Nucleus accumbens (tissue), 56 donors: ENCODE measurements at places on chromosomes 5 and 9.

DNA sequence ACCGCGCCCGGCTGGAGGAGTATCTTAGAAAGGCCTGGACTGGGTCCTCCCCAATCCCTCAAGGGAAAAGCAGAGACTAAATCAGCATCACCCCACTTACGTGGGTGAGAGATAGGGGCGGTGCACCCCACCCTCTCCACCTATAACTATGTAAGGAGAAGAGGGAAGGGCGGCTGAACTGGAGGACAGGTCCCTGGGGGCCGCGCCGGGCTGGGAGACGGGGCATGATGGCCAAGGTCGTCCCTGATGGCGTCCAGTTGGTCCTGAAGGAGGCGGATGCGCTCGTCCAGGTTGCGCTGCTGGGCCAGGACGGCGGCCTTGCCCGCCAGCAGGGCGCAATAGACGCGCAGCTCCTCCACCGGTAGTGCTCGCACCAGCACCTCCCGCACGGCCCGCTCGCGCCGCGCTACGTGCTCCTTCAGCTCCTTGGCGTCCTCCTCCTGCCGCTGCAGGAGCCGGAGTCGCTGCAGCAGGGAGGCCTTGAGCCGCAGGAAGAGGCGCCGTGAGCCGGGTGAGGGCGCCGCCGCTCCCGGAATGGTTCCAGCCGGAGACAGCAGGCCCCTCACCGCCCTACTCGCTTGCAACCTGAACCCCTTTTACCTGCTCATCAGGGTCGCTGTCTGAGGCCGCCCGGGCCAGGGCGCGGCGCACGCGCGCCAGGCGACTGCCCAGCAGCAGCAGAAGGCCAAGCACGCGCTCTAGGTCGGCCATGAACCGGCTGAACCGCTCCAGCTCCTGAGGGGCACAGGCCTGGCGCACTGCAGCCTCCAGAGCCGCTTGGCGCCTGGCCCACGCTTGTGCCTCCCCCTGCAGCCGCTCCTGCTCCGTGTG, 7.6 kb downstream of the SHROOM1 start:
- DNase-seq, result no peak

DNA sequence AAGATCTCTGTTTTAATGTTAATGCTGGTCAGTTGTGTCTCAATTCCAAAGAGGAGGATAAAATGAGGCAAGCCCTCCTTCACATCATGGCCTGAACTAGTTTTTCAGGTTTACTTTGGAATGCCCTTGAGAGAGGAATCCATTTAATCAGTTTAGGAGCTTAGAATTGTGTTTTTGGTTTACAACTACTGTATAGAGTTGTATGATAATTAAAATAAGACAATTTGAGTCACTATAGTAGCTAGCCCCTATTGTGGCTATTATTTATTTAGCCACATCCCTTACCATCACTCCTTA, 107.8 kb upstream of the PRLR start:
- no peak for DNase-seq

DNA sequence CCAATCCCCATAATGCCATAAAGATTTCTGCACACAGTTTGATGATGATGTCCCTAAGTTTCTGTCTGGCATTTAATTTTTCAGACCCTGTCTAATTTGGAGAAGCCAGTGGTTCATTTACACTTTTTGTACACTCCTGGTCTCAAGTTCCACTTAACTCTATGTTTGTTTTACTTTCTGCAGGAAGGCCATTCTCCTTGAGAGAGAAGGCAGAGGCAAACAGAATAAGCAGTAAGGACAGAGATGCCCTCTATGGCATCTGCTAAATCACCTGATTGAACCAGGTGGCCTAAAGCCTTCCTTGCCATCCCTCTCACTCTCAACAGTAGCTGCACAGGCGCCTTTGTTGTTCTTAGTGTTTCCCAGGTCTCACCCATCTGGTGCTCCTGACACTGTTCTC, 86.1 kb upstream of the LRRTM2 start:
- no peak for DNase-seq

DNA sequence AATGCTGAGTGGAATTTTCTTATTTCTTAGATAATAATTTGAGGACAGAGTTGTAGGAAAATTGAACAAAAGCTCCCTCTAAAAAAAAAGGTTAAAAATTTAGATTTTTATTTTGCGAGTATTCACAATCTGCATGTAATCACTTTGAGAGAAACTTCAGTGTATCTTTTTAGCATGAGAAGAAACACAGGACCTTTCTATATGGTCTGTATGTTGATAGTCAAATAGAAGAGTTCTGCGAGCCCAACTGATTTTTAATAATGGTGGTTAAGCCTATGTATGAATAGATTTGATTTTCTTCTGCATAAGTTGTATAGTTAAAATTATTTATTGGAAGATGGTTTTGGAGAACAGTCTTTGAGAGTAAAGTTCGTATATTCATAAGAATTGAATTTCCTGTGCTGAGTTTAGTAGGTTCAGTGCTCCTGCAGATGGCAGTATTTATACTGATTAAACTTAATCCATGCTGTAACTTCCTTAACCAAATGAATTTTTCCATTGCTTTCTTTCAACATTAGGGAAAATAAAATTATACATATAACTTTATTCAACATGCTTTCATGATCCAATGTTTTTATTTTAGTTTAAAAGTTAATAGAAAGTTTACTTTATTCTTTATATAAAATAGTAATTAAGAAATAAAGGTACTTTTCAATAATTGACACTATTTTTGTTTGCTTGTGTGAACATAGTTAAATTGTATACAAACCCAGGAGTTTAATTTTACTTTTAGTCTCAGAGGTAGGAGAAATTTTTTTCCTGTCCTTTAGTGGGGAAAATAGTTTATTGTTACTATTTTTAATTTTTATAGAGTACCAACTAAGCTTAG, 19.6 kb downstream of the TCERG1 start:
- DNase-seq, result no peak
